ENCODE measurements at places on chromosomes 2 and 18.

GRCh38 chr2:202716953-202717597, 82.3 kb downstream of the FAM117B start:
- no peak for DNase-seq

GRCh38 chr2:111138839-111139238, 18.1 kb downstream of the BCL2L11 start:
- DNase-seq: no peak

- no peak for DNase-seq
These were observed 70.3 kb downstream of the LNPK start for GRCh38 chr2:175931805-175932204.

DNA sequence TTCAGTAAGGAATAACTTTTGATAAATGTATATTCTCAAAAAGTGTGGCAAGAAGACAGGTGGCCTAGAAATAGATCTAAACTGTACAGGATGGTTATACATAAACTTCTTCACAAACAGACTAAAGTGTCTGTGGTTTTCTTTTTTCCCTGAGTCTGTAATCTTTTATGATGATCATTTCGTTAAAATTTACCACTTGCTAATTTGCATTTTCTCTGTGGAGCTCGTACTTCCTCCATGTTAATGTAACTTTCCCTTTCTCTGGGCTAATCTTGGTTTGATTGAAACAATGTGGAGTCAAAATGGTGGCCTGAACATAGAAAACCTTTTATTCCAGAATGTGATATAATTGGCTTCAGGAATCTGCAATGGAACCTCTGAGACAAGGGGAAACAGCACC, 166.2 kb downstream of the FTCDNL1 start:
- DNase-seq: no peak

- no peak for DNase-seq
These were observed 383.4 kb downstream of the CBLN2 start for GRCh38 chr18:72160510-72161445.

DNA sequence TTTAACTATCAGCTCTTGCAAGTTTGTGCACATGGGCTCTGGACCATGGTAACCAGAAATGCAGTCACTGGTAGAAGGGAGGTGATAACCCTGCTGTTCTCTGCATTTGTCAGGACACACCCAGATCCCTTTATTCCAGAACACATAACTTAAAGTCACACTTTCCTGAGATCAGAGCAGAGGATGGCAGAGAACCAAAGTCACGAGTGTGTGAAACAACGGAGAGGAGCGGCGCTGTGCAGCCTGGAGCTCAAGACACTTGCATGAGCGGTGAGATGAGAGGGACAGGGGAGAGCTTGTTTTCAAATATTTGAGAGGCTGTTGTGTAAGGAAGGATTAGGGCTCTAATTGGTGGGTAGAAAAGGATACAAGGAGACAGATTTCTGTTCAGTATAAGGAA, 43.3 kb upstream of the AAK1 start:
- no peak for DNase-seq

DNA sequence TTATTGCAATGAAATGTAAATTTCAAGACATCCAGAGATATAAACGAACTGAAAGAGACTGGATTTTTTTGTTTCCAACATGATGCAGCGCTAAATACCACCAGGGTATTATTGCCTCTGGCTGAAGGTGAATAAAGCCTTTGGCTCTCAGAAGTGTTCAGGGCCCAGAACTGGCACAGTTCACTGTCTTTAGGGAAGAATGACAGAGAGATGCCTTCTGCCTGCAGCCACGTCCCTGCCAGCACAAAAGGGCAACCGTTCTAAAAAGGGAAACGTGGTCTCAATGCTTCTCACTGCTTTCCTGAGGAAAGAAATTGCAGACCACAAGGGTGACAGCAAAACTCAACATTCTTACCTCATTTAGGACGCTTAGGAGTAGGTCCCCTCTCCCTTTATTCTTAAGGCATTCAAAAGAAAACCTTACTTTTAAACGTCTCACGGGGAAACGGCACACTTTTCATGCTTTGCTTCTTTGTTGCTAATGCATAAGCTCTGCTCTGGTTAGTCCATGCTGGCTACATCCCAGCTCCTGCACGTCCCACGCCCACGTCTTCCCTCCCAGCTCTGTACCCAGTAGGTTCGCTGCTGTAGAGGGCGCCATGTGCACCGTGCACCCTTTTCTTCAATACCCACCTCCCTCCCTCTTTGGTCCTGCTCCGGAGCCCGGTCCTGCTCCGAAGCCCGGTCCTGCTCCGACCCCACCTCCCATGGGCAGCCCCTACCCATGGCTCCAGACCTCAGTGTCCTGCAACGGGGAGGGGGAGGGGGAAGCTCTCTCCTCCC, 171.0 kb downstream of the HRH4 start:
- DNase-seq: no peak

DNA sequence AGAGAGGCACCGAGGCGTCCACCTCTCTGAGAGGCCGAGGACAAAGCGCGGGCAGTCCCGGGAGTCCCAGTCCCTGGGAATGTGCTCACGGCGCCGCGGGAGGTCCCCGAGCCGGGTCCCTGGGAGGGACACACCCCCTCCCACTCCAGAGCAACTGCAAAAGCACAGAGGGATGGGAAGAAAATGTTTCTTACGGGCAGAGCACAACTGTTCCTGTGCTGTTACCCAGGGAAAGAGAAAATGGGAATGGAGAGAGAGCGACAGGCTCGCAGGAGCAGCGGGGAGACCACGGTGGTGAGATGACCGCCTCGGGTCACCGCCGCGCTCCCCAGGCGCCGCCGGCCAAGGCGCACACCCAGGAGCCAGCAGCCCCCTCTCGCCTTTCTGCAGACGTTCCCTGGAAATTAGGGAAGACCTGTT, 1.2 kb upstream of the BCL11A start:
- DNase-seq: no peak

- DNase-seq: no peak
These were observed 298.8 kb downstream of the SP3 start for GRCh38 chr2:173666171-173666888.

- DNase-seq: no peak
These were observed 139.7 kb downstream of the B3GNT2 start for GRCh38 chr2:62335612-62336011.

- no peak for DNase-seq
These were observed 20.3 kb downstream of the PER2 start for GRCh38 chr2:238267884-238268680.

DNA sequence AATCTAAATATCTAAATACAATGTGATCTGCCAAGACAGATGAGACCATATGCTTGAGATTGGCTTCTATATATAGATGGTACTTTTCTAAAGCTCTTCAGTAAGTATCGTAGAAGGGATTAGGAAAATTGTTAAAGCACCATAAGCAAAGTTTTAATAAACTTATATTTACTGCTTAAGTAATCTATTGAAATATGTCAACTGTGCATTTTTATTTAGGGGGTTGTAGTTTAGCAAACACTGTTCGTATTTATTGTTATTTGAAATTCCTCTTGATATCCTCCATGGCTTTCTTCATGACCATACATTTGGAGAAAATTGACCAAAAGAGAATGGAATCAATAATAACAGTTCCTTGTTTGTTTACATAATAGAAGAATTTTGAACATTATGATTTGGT, 102.7 kb downstream of the MIB1 start:
- DNase-seq: no peak

GRCh38 chr2:56656826-56657225, 473.0 kb downstream of the CCDC85A start:
- no peak for DNase-seq

Measured in CD4-positive, alpha-beta T cell (primary cell).